DMS79 (cell line): ENCODE measurements at places on chromosomes 3 and 15.

GRCh38 chr15:85706779-85707518 is 87.8 kb downstream of the KLHL25 start:
- no peak for DNase-seq

- no peak for DNase-seq
Observed at GRCh38 chr3:3286014-3286413, 106.5 kb upstream of the CRBN start.

DNA sequence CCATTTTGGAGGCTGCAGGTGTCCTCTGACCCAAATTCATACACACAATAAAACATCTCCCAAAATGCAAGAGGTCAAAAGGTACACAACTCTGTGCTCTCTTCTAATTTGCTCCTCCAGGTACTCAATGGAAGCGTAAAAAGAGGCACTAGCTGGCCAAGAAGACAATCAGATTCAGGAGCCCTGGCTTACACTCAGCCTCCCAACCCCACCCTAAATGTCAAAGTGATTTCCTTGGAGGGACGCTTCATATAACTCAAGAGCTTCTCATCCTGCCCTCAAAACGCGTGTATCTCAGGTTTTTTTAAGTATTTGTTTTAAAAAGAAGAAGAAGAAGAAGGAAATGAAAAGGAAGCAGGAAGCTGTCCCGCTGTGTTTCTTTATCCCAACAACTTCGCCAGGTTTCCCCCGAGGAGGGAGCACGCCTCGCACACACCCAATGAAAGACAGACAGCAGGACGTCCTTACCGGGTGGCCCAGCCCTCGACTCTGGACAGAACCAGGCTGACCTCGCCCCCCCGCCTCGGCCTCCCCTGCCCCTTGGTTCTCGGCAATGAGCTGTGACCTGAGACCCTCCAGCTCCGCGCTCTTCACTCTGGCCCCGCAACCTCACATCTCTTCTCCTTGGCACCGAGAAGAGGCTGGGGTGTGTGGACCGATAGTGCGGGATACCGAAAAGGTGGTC is 620.7 kb upstream of the ZNF385D start:
- no peak for DNase-seq

DNA sequence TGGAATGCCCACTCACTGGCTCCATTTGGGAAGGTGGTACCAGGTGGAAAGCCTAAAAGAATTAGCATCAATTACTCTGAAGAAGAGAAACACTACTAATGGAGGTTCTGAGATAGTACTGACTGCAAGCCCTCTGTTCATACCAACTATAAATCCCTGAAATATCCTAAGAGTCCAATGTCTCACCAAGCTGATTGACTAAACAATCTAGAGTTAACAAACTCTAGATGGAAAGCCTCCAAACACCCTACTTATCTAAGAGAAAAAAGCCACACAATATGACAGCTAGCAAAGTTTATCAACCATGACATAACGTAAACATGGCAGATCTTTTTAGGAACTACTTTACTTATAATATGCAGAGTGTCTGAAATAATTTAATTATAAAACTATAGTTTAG is 59.2 kb downstream of the GPR176 start:
- no peak for DNase-seq

- no peak for DNase-seq
Observed at GRCh38 chr15:63556246-63556645, 40.9 kb upstream of the FBXL22 start.

- no peak for DNase-seq
Observed at GRCh38 chr3:21839592-21839991, 88.6 kb upstream of the ZNF385D start.

GRCh38 chr3:35596335-35596995 is 42.9 kb upstream of the ARPP21 start:
- DNase-seq: no peak

- no peak for DNase-seq
Observed at GRCh38 chr15:63860155-63860554, 26.4 kb upstream of the HERC1 start.

DNA sequence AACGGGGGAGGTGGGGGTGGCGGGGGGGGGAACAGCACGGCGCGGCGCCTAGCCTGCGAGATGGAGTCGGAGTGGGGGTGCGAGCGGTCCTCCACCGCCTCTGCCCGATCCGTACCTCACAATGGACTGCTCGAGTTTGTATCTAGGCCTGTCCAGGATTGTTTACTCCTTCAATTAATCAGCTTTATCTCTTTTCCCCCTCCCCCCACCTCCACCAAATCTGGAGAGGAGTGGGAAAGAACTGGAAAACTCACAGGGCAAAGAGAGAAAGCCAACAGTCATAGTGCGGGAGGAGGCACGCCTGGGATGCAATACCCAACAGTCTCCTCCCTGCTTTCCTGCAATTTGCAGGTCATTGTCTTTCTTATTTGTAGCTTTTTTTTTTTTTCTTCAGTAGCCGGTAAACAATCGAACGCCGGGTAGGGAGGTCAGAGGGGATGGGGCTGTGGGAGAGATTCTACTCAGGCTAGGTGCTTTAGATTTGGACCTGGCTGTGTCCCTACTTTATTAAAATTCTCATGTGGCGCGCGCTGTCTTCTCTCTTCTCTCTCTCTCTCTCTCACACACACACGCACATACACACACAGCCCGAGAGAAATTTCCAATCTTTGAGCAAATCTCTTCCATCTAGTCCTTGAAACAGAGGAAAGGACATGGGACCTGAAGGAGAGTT is 6.9 kb upstream of the MEIS2 start:
- no peak for DNase-seq

DNA sequence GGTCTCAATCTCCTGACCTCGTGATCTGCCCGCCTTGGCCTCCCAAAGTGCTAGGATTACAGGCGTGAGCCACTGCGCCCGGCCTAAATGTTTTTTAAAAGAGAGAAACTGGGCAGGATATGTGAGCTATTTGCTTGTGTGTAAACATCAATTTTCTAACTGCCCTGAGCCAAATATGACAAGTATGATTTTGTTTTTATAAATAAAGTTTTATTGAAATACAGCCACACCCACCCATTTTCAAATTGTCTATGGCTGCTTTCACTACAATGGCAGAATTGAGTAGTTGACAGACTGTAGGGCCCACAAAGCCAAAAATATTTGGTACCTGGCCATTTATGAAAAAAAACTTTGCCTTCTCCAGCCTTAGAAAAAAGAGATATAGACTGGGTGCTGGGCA is 15.9 kb upstream of the HDC start:
- DNase-seq: no peak

DNA sequence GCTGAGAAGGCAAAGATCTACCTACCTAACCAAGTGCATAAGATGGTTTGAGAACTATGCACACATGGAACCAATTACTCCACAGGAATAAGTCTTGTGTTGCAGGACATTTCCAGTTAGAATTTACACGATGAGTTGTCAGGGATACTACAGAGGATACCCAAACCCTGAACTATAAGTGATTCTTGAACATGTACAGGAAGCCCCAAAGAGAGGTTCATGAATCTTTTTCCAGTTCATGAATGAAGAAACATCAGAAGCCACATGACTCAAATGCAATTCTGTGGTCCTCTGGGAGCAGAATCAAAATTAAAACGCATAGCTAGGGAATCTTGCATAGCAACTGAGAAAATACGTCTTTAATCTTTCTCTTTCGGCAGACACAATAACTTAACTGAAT is 114.1 kb upstream of the LMCD1 start:
- no peak for DNase-seq

- DNase-seq: no peak
Observed at GRCh38 chr3:60010781-60011180, 961.0 kb upstream of the CFAP20DC start.

- DNase-seq: no peak
Observed at GRCh38 chr3:153244961-153245360, 82.9 kb downstream of the RAP2B start.
